Activated CD4-positive, alpha-beta T cell treated with anti-CD3 and anti-CD28 coated beads, Interleukin-10, Interleukin-2, amounts not matched to agents 100 ng/mL and 50 ng/mL, durations not matched to agents 16 hours and 8 hours (primary cell): ENCODE measurements at places on chromosomes 11 and 22.
A peak's percentile ranks its signal among the peaks of the same experiment; 100 is the strongest.

DNA sequence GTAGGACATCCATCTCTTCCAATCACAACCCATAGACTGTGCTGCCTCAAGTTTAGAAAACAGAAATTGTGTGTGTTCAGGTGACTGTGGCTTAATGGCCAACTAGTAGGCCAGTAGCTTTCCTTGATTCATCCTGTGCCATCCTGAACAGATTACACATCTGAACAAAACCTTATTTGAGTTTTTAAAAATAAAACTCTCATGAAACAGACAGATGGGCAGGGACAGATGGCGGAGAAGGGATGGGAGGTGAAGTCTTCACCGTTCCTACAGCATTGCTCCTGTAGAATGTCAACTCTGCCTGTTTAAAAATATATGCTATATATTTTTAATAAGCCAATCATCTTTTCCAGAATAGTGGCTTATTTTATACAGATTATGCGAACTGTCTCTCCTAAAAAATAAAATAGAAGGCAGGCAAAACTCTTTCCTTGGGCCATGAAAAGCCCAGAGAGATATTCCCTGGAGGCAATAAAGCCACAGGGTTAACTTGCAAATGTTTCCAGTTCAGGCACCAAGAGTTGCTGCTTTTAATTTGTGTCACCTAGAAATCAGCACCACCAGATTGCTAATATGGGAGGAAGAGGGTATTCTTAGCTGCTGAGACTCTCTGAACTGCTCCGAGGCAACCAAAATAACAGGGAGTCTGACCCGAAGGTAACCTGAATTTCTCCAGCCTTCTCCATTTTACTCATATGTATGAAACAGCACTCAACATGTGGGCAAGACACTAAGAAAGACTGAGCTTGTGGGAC, 861.2 kb downstream of the OPCML start:
- no peak for DNase-seq

DNA sequence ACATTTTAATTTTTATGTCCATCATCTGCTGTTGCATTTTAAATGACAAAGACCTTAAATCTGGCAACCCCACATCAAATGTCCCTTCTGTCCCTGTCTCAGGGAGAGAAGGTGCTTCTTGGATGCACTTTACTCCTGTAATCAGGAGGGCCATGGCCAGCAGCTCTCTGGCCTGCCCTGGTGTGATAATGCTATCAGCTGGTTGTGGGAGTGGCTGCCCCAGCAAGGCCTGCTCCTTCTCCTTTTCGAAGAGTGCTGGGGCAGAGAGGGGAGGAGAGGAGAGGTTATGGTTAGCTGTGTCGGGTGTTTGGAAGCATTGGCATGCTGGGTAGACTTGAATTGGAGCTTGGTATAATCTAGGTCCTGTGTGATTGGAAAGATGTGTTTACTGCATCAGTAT, 12.8 kb downstream of the TNRC6B start:
- DNase-seq: no peak

DNA sequence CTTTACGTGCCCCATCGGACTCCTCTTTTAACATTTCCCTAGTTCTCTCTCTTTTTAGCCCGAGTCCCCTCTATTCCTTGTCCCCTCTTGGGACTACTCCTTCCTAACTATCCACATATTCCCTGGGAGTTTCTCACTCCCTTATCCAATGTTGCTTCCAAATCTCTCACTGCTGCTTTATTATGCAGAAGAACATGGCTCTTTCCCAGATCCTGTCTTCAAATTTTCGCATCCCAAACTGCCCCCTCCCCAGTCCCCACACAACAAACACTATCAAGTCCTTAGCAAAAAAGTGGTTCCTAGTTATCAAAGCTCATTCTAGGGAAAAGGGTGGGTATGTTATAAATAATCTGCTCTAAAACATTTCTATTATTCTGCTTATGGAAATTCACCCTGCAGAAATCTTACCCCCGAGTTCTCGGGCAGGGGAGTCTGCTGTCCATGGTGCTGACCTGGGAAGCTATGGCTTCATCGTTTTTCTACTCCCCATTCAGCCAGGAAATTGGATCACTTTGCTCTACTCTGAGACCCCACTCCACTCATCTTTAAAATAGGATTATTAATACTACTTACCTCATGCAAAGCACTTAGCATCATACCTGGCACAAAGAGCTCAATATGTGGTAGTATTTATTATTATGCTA, 393.5 kb downstream of the BUD13 start:
- DNase-seq: peak; percentile 5

DNA sequence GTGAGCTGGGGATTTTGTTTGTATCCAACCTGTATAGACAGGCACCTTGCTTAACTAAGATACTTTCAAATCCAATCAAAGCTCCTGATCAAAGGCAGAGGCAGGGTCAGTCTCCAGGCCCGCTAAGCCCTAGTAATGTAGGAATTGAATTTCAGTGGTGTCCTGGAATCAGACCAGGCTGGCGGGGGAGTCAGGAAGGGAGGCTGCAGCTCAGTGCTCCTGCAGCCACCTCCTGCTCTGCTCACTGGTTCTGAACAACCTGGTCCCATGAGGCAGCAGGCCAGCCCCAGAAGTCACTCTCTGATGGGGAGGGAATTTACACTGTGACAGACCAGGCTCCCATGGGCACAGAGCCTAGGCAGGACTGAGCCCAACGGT, 38.5 kb upstream of the GALNT18 start:
- DNase-seq: no peak

DNA sequence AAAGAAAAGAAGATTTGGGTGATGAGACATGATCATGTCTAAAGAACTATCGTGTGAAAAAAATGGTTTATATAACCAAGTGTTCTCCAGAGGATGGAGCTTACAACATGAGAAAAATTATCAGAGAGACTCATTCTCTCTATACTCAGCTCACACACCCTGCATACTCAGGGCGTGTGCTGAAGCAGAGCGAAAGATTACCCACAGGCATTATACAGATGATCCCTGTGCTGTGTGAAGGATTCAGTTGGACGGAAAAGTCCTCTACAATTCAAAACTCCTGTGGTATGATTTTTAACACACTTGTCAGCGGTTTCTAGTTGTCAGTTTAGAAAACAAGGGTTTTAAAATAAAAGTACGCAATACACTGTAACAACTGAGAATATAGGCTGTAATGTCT, 267.3 kb downstream of the DLG2 start:
- no peak for DNase-seq

DNA sequence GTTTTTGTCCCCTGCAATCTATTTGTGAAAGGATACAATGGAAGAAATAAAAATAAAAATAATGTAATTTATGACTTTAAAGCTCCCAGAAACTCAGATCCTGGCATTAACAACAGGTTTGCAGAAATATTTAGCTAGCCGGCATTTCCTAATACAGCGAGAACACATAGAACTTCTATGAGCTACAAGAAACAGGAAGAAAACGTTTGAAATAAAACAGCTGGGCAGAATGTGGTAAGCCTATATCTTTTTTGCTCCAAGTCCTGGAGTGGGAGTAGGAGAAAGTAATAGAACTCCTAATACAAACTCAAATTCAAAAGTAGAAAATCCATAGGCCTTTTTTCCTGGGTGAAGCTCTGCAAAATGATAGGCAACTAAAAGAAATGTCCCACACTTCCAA, 29.6 kb upstream of the FIBIN start:
- no peak for DNase-seq

GRCh38 chr11:65355776-65356393, 1.3 kb downstream of the TIGD3 start:
- DNase-seq: no peak

- DNase-seq: no peak
Measured at GRCh38 chr11:29318134-29318845, 698.5 kb downstream of the KCNA4 start.

GRCh38 chr22:38732251-38732815, 23.5 kb downstream of the SUN2 start:
- DNase-seq: no peak

GRCh38 chr22:22573047-22573889, 14.2 kb upstream of the PRAME start:
- DNase-seq: no peak

GRCh38 chr11:100578831-100579311, 108.2 kb upstream of the ARHGAP42 start:
- DNase-seq: no peak

DNA sequence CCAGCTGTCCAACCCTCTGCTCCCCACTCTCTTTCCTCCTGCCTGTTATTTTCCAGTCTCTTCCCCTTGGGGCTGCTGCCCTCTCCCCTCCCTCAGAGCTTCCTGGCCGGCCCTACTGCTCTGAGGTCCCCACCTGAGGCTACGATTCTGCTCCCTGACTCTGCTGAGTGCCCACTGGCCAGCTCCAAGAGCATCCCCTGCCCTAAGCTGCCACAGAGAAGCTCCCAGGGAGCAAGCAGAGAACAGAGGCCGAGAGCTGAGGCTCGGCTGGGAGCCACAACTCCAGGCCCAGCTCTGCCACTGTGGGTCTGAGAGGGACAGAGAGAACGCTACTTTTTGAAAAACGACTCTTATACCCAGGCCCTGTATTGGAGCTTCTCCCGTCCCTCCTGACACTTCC, 61.1 kb downstream of the CHRDL2 start:
- DNase-seq: no peak

- no peak for DNase-seq
Measured at GRCh38 chr11:44446366-44446762, 119.1 kb upstream of the CD82 start.

GRCh38 chr11:18706330-18707243, 8.0 kb downstream of the TMEM86A start:
- peak; percentile 12 for DNase-seq
